ENCODE measurements at places on chromosomes 16 and 17.

DNA sequence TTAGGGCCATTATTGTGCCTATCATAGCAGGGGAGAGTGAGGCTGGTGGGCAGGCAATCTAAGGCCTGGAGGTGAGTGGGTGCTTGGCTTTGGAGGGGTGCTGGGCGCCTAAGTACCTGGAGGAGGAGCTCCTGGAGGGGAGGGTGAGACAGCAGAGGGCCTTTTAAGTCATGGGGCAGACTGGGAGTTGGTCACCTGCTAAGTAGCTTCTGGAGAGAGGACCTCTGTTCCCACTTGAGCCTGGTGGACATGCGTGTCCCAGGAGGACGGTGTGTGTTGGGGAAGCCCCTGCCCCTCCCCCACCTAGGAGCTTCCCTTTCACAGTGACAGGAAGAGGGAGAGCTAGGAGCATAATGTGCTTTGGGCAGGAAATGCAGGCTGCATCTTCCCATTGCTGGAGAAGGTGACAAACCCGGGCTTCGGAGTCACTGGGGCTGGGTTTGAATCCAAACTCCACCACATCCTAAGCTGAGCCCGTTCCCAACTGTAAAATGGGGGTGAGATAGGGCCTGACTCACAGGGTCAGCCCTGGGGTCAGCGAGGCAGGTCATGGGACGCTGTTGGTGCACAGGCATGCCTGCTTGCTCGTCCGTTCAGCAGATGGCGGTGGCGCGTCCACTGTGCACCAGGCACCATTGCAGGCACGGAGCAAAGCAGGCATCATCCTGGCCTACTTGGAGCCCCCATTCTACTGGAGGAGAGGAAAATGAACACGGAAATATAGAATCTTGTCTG lies 37.9 kb downstream of the CMIP start:
- H3K27me3 ChIP-seq = no peaks in the 10 kb centered on the region
- peaks cover 6% of the 10 kb centered on the region for H3K4me1 ChIP-seq
- H3K4me3 ChIP-seq = no peak overlapping the region
- no peak overlapping the region for H3K27ac ChIP-seq
- H3K36me3 ChIP-seq = no peaks in the 10 kb centered on the region
- no peak for DNase-seq

DNA sequence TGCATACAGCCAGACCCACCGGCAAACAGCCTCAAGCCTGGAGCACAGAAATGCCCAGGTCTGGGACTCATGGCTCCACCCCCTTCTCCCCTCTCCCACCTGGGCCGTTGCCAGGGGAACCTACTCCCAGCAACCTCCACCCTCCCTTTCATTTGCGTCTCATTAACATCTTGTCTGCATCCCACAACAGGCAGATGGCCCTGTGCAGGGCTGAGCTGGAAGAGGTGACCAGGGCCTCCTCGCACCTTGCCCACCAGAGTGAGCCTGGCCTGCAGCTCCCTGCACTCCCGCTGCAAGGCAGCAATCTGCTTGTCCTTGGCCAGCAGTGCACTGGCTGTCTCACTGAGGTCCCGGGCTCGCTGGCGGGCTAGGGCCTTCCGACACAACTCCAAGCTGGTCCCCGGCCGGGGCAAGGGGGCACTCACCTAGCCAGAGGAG lies 3.3 kb downstream of the TSPOAP1 start:
- peaks cover 3% of the 10 kb centered on the region for H3K36me3 ChIP-seq
- no peak overlapping the region for H3K27ac ChIP-seq
- no peaks in the 10 kb centered on the region for H3K27me3 ChIP-seq
- H3K4me3 ChIP-seq = no peak overlapping the region
- H3K4me1 ChIP-seq = peaks cover 24% of the 10 kb centered on the region

- H3K27me3 ChIP-seq = no peaks in the 10 kb centered on the region
- H3K36me3 ChIP-seq = no peaks in the 10 kb centered on the region
Observed at GRCh38 chr16:12917246-12917645, 15.8 kb downstream of the SHISA9 start.

DNA sequence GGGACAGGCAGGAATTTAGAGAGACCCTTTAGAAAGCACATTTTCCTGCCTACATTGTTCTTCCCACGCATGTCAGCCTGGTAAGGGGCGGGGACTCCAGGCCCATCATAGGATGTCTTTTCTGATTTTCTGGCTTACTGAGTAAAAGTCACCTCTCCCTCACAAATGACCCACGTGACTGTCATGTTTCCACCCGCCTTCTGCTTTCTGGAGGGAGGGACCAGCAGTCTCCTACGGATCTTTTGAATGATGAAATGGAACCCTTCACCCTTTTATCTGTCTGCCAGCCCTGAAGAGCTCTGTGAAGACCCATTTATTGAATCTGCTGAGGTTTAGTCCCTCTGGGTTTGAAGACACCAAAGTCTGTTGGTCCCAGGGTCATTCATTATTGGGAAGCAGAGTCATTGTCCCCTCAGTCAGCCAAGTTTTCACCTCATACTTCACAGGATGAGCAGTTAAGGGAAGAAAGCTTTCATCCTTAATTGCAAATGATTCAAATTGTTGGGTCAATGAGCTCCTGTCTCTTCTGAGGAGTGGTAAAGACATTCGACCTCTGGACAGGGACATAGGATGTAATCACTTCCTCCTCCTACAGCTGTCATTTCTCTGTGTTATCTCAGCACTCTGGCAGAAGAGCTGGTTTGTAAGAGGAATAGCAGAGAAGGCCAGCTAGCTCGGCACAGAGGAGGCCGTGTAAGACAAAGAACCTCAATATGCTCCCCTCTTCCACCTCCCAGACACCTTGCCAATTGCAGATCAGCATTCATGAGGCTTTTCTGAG lies 446.1 kb downstream of the HS3ST3B1 start:
- H3K4me3 ChIP-seq = no peak overlapping the region
- no peak for DNase-seq
- H3K27ac ChIP-seq = no peak overlapping the region
- no peaks in the 10 kb centered on the region for H3K36me3 ChIP-seq

GRCh38 chr16:72256398-72257066 lies 84.6 kb upstream of the PMFBP1 start:
- H3K27me3 ChIP-seq = no peaks in the 10 kb centered on the region
- no peak overlapping the region for H3K27ac ChIP-seq
- no peaks in the 10 kb centered on the region for H3K4me1 ChIP-seq
- H3K36me3 ChIP-seq = no peaks in the 10 kb centered on the region
- DNase-seq = no peak

DNA sequence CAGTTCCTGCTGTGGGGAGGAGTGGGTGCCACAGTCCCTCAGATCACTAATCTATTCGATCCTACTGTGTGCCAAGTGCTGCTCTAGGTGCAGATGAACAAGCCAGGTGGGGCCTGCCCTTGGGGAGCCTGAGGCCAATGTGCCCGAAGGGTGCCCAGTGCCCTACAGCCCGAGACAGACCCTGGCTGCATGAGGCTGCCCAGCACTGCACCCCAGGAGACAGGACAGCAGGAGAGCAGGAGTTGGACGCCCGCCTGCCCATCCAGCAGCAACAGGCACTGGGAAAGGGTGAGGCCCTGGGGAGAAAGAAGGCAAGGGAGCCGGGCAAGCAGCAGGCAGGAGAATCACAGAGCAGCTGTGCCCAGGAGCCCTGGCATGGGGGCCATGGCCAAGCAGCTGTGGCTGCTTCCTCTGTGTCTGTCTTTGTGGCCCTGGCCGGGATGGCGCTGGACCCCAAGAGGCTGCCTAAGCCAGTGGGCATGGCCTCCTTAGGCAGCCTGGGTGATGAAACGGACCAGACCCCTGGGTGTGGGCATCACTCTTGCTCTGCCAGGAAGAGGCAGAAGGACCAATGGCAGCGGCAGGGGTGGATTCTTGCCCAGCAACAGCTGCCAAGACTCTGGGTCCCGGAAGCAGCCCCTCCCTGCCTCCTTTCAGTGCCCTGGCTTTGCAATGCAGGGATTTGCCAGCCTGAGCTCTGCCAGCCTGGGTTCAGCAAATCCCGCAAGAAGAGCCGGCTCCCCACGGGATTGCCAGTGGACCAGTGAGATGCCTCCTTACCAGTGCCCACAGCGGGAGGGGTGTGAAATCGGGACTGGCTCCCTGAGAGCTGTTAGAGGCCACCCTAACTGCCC lies 179.6 kb upstream of the TNRC6C start:
- H3K27ac ChIP-seq = no peak overlapping the region
- no peak overlapping the region for H3K4me3 ChIP-seq
- DNase-seq = no peak
- H3K27me3 ChIP-seq = no peaks in the 10 kb centered on the region
- peaks cover 4% of the 10 kb centered on the region for H3K4me1 ChIP-seq

Measured in effector memory CD4-positive, alpha-beta T cell (primary cell).